KBM-7 (cell line): ENCODE measurements at places on chromosomes 16 and 17.

- no peak for DNase-seq
These were observed 7.0 kb upstream of the CBFA2T3 start for GRCh38 chr16:88983771-88984687.

DNA sequence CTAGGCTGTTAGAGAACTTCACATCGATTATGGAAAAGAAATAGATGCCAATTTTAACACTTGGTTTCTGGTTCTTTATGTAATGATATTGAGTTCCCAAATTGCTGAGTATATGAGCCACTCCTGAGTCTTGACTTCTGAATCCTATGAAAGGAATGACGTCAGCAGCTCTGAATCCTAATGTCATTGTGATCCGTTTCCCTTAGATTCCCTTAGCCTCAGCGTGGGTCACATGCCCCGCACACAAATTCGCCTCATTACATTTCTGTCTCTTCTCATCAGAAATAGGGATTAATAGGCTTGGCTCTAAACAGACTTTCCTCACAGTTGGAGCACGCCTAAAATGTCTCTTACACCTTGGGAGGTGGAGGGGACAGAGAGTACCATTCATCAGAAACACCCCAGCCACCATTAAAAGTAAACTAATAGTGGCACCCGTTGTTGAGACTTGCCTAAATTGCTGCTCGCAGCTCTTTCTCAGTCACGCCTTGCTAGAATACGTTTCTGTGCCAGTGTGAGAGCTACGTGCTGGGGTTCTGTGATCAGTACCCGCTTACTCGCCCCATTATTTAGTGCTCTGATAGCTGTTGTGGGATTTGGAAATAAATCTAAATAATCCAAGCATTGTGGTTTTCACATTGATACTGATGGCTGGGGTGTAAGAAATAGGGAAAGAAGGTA, 7.1 kb downstream of the MRM3 start:
- no peak for DNase-seq

DNA sequence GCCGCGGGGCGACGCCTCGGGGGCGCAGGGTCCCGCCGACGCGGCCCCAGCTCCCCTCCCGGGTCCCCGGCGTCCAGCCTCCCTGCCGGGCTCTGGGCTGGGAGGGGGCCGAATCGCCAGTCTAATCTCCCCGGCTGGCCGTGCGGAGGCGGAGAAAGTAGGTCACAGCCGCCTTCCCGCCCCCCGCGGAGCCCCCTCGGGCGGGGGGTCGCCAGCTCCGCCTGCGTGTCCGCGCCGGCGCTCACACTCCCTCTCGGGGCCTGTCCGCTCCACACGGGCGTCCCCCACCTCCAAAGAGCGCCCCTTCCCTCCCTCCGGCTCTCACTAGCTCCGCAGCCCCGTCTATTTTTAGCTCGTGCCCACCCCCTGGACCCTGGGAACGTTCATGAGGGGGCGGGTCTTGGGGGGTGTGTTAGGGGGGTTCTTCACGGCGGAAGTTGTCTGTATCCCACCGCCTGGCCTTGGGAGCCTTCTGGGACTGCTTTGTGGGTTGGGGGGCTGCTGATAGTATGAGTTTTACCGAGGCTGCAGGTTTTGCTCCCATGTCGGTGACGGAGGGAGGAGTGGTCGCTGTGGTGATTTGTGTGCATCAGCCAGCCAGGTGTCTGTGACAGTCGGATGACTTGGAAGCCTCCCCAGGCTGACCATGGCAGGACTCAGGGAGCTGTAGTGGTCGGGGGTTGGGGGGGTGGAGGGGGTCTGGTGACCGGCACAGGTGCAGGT, 1.1 kb downstream of the ATP1B2 start:
- no peak for DNase-seq

- DNase-seq = no peak
These were observed 4.0 kb downstream of the ZNF598 start for GRCh38 chr16:2005646-2006045.

DNA sequence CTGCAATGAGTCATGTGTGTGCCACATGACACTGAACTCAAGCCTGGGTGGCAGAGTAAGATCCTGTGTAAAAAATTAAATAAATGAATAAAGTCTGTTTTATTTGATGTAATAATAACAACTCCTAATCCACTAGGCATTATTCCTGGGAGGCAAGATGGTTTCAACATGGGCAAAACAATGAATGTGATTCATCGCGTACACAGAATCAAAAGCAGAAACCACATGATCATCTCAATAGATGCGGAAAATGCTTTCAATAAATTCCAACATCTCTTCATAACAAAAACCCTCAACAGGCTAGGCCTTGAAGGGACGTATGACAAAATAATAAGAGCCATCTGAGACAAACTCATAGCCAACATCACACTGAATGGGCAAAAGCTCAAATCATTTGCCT, 195.4 kb downstream of the CDH11 start:
- DNase-seq = no peak

DNA sequence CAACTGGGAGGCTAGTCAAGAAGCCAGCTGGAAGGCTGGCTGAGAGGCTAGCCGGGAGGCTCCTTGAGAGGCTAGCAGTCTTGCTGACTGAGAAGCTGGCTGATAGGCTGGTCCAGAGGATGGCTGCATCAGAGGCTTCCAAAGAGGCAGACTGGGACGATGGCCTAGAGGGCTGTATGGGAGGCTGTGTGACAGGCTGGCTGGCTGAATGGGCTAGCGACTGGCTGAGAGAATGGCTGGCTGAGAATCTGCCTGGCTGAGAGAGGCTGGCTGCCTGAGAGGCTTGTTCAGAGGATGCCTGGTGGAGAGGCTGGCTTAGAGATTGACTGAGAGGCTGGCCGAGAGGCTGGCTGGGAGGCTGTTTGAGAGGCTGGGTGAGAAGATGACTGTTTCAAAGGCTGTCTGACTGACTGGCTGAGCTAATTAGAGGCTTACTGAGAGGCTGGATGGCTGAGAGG, 34.8 kb upstream of the ACSM2B start:
- no peak for DNase-seq

DNA sequence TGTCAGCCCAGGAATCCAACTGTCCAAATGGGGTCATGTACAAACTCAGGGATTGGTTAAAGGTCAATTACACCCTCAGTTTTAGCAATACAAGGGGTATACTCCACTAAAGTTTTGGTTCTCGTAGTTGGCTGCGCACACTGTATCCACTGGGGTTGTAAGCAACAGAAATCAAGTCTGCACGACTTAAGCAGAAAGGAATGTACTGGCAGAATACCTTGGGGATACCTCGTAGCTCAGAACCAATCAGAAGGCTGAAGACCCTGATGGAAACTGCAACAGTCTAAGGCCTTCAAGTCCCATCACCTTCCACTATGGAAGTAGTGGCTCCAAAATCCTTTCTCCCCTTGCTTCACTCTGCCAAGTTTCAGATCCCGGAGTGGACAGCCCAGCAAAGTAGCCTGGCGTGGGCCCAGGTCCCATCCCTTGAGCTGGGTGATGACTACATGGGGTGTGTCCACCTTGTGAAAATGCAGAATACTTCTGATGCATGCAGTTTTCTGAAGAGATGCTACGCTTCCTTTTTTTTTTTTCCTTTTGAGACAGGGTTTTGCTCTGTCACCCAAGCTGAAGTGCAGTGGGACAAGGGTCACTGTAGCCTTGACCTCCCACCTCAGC, 21.1 kb upstream of the RPH3AL start:
- no peak for DNase-seq

DNA sequence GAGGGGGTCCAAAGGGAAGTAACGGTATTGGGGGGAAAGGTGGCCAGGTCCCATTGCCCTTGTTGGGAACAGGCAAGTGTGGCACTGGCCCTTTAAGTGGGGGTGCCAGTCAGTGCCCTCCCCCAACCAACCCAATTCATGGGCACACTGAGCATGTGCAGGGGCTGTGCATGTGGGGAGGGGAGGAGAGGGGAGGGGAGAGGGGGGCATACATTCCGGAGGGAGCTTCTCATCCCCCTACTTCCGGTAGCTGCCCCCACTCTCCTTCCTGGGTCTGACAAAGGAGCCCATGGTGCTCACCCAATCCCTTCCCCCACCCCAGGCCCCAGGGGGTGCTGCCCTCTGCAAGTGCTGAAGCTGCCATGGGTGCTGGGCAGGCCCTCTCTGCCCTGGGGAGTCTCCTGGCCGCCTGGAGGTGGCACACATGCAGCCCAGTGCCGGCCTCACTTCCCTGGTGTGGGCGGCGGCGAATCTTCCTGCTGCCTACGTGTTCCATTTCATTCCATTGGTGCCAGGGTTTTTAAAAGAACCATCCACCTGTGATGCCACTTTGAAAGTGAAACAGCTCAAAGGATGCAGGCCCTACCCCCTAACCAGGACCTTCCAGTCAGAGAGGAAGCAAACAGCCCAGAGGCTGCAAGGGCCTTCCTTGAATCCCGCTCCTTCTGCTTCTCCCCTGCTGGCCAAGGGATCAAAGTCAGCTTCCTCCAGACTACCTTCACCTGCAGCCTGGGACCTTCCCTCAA, 11.0 kb downstream of the HEXIM2 start:
- no peak for DNase-seq

DNA sequence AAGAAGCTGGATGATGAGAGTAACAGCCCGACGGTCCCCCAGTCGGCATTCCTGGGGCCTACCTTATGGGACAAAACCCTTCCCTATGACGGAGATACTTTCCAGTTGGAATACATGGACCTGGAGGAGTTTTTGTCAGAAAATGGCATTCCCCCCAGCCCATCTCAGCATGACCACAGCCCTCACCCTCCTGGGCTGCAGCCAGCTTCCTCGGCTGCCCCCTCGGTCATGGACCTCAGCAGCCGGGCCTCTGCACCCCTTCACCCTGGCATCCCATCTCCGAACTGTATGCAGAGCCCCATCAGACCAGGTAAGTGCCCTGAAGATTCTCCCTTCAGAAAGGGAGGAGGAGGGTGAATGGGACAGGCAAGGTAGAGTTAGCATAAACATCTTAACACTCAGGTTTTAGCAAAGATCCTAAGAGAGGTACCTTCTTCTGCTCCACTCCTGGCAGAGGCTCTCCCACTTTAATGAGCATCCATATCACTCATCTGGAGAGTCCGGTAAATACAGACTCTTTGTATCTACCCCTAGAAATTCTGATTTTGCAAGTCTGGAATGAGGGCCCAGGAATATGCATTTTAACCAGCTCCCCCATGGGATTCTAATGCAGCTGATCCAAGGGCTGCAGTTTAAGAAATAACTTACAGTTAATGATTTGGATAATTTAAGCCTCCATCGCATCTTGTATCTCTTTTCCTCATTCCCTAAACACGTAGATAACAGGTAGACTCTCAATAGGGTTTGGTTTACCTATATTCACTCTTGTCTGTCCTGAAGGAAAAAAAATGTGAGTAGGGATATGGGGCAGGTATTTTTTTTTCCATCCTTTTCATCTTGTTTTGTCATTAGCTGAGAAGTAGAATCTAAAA, 3.3 kb downstream of the HLF start:
- DNase-seq = no peak

DNA sequence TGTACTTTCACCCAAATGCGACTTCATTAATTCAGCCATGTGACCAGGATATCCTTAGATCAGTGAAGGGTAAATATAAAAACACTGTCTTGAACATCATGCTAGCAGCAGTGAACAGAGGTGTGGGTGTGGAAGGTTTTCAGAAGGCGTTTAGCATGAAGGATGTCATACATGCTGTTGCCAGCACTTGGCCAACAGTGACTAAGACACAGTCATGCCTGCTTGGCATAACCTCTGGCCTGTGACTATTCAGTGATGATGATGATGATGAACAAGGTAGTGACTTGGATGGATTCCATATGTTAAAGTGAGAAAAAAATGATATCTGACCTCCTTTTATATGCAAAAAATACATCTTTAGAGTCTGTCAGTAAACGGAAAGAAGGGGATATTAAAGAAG, 97.9 kb downstream of the MAP2K4 start:
- DNase-seq = no peak

GRCh38 chr17:51508048-51508447, 247.7 kb downstream of the UTP18 start:
- no peak for DNase-seq

- DNase-seq = no peak
These were observed 9.5 kb downstream of the SPPL2C start for GRCh38 chr17:45854209-45854608.

- DNase-seq = no peak
These were observed 24.8 kb downstream of the MIEF2 start for GRCh38 chr17:18285296-18285695.

GRCh38 chr16:79816081-79816497, 215.6 kb upstream of the MAF start:
- DNase-seq = no peak

DNA sequence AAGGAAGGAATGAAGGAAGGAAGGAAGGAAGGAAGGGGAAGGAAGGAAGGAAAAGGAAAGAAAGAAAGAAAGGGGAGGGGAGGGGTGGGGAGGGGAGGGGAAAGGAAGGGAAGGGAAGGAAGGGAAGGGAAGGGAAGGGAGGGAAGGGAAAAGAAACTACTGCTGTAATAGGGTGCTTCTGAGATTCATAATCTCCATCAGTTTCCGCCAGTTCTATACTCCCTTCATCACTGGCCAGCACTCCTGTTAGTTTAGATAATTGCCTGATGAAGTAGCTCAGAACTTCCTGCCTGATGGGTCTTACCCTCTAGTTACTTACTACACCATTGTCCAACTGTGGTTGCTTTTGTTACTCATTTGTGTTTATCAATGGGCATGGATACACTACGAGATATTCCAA, 2.0 kb upstream of the KRTAP9-6 start:
- DNase-seq = no peak

- no peak for DNase-seq
These were observed 262.1 kb upstream of the CA10 start for GRCh38 chr17:52420555-52421078.

DNA sequence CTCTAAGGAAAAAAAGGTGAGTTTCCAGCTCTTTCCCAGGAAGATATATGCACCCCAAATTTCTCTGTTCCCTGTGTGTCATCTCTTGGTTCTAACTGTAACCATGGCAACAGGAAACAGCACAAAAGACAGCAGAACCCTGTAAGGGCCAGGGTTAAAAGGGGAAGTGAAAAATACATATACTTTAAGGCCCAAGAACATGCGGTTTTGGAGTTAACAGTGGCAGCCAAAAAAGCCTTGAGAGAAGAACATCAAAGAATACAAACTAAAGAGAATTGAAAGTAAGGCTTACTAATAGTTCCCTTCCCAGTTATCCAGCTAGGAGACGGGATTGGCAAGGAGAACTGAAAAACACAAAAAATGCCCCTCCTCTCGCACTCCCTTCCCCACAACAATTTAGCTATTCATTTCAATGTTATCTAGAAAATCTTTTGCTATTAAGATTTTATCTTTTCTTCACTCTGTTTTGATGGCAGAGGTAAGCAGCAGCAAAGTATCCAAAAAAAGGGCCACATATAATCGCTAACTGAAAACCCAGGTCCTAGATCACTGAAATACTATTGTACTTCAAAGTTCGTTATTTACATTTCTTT, 1.5 kb downstream of the SPOP start:
- peak; percentile 93 for DNase-seq

GRCh38 chr16:50581845-50582244, 33.6 kb downstream of the NKD1 start:
- DNase-seq = no peak

DNA sequence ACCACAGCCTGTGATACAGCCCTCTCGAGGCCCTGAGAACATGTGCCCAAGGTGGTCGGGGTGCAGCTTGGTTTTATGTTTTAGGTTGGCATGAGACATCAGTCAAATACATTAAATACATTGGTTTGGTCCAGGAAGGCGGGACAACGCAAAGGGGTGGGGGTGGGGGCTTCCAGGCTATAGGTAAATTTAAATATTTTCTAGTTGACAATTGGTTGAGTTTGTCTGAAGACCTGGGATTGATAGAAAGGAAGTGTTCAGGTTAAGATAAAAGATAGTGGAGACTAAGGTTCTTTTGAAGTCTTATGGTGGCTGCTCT, 1.2 kb upstream of the ZKSCAN2 start:
- DNase-seq = no peak
